Activated CD4-positive, CD25-positive, alpha-beta regulatory T cell treated with anti-CD3 and anti-CD28 coated beads, Interleukin-2, amount 50 U/mL, for 72 hours (primary cell): ENCODE measurements at places on chromosomes 16 and 17.

DNA sequence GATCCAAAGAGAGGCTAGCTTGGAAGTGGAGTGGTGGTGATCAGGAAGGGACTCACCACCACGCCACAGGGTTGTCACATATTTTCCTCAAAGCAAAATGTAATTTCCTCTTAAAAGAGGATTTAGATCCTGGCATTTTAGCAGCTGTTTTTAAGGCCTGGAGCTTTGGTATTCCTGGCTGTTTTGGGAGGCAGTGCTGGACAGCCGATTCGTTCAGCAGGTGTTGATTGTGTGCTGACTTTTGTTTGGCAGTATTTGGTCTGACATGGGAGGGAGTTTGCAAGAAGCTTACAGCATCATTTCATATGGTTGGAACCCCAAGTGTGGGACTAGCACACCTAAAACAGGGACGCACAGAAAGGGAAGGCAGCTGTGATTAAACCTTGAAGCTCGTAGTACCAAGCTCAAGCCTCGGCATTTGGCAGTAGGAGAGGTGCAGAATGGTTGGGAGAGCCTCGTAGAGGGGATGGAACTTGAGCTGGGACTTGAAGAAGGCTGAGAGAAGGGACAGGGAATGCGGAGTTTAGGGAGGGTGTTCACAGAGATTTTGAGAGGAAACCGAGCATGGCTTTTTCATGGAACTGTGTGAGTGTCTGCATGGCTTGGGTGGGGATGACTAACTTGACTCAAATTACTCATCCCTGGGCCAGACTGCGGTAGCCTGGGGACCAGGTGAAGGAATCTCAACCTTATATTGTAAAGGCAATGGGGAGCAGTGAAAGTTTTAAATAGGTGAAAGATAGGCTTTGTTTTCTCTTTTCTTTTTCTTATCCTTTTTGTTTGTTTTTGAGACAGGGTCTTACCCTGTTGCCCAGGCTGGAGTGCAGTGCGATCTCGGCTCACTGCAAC is 52.3 kb downstream of the RPTOR start:
- DNase-seq: no peak

GRCh38 chr16:456891-457483 is 31.5 kb downstream of the RAB11FIP3 start:
- DNase-seq: no peak

GRCh38 chr16:80103463-80103862 is 437.3 kb upstream of the DYNLRB2 start:
- no peak for DNase-seq

DNA sequence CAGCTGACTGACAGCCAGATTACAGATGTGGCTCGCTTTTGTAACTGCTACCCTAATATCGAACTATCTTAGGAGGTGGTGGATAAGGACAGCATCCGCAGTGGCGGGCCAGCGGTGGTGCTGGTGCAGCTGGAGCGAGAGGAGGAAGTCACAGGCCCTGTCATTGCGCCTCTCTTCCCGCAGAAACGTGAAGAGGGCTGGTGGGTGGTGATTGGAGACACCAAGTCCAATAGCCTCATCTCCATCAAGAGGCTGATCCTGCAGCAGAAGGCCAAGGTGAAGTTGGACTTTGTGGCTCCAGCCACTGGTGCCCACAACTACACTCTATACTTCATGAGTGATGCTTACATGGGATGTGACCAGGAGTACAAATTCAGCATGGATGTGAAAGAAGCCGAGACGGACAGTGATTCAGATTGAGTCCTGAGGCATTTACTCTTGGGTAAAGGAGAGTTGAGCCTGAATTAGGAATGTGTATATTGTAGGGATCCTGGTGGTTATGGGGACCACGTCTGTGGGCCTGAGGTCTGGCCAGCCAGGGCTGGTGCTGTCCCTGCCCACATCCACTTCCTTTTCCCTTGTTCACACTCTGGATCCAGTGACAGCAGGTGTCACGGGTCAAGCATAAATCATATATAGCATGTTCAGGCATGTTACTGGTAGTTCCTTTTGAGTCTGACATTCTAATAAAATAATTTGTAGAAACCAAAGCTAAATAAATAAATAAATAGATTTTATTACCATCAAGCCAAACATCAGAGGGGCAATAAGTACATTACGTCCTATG is 89.0 kb upstream of the SMURF2 start:
- DNase-seq: no peak

DNA sequence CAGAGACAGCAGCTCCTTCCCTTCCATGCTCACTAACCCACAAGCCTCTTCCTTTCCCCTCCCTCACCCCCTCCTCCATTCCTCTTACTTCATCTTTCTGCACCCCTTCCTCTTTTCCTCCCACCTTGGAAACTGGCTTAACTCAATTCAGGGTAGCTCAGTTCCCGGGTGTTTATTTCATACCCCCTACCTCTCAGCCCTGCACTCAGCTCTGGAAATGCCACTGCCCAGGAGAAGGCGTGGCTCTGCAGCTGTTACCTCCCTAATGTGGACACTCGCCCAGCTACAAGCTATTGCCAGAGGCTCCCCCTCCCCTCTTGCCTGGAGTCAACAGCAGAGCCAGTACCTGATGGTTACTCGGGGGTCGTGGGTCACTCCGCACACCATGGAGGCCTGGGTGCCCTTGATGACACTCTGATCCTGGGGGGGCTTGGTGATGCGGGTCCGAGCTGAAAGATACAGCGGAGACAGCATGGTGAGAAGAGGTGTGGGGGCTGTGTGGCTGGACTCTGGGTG is 118.4 kb upstream of the CDC42EP4 start:
- no peak for DNase-seq

GRCh38 chr16:13883276-13883675 is 36.7 kb upstream of the ERCC4 start:
- no peak for DNase-seq
